ENCODE measurements at places on chromosomes 4 and X.
A peak's percentile ranks its signal among the peaks of the same experiment; 100 is the strongest.

GRCh38 chrX:94850811-94851210 lies 1176.8 kb downstream of the FAM133A start:
- peak; percentile 50 for DNase-seq

DNA sequence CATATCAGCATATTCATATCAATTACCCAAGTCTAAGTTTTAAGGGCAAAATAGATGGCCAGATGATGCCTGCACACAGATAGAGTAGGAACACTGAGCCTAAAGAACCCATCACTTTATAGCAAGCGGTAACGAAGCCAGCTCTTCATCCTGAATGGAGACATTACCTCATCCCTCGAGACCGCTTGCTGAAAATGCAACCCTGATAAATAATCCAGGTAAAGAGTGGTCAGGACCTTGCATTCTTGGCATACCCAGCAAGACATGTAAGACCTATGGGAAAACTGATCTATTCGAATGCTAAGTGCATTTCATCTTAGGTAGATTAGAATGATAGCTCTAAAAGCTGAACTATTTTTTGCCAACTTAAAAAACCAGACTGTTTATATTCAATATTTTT lies 25.3 kb downstream of the DCHS2 start:
- no peak for DNase-seq

GRCh38 chrX:10971176-10971575 lies 140.0 kb upstream of the HCCS start:
- DNase-seq = no peak

DNA sequence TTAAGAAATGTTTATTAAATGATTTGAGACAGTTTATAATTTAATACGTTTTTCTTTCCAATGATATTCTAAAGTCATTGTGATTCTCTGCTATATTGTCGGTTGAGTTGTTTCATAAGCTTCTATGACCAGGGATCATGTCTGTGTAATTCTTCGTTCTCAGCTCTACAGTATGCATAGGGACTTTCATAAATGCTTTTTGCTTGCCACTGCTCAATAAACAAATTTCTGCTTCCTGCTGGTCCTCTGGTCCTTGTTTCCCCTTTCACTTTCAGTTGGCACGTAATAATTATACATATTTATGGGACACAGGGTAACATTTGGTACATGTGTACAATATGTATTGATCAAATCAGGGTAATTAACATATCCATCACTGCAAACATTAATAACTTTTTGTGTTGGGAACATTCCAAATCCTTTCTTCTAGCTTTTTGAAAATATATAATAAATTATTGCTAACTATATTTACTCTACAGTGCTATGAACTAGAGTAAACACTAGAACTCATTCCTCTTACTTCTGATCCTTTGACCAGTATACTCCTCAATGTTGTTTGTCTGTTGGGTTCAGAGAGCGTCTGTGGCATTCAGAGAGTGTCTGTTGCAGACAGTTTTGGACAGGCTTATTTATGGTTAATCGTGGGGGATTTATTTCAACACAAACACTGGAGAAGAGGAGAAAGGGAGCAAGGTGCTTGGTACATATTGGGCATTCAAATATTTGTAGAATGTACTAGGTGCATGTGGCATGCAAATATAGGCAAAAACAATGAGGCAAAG lies 68.3 kb upstream of the SPANXB1 start:
- DNase-seq = no peak

DNA sequence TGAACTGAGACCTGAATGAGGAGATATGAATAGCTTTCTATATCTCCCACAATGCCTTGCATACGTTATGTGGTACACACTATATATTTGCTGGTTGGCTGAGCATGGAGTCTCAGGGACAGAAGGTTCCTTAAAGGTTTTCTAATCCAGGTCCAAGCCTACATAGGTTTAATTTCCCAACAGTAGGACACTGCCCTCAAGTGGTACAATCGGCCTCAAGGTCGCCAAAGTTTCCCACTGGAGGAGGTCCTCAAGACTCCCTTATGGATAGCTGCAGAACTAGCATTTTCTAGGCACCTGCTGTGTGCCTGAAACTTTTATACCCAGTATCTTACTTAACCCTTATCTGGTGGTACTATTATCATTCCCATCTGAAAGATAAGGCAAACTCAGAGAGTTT lies 21.0 kb upstream of the EFNB1 start:
- no peak for DNase-seq

DNA sequence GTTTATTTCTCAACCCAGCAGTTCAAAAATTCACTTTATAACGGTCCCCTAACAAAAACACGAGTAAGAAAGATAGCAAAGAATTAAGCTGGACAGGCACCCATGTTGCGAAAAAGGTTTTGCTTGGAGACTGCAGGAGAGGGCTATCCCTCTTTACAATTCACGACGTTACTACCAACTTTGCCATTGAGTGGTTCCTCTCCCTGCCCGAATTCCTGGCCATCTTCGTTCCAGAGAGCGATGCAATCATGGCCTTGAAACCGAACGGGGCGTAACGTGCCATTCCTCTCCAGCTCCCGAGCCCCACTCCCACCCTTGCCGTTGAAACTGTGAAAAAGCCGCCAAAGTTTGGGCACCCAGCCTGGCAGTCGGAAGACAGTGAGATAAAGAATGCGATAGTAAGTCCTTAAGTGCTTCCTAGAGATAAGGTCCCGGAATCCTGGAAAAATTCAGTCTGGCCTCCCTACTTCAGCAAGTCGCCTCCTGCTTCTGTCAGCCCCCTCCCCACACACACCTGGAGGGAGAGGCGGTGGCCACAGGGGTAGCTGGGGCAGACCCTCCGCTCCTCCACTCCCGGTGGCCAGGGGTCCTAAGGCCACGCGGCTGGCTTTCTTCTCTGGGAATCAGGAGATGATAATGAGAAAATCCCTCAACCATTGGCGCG lies 65.2 kb downstream of the FBXO8 start:
- no peak for DNase-seq

Measured in NCI-H1930 (cell line).